ENCODE measurements at places on chromosomes 13 and 19.

- DNase-seq = no peak
These were observed 5.5 kb downstream of the EXOSC5 start for GRCh38 chr19:41391618-41392017.

GRCh38 chr13:71524613-71525304 lies 342.2 kb downstream of the DACH1 start:
- no peak for DNase-seq

DNA sequence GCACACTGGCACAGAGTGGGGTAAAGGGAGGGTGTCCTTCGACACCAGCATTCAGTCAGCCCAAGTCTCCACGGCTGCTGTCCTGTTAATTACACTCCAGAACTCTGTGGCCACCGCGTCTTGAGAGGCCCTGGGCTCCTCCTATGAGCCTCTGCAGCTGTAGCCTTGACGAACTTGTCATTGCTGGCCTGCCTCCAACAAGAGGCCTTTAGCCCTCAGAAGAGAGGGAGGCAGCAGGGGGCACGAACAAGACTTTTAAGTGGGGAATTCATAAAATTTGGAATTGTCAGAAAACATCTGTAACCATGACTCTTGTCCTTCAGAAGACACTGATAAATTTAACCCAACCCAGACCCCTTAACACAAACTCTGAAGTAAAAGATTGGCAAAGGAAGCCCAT lies 241.9 kb downstream of the UQCRFS1 start:
- no peak for DNase-seq

- no peak for DNase-seq
These were observed 100.6 kb upstream of the FRY start for GRCh38 chr13:31930901-31931522.

GRCh38 chr19:58434217-58434616 lies 5.7 kb downstream of the ZNF132 start:
- DNase-seq = no peak

- no peak for DNase-seq
These were observed 5.1 kb downstream of the TMEM272 start for GRCh38 chr13:51839711-51840540.

DNA sequence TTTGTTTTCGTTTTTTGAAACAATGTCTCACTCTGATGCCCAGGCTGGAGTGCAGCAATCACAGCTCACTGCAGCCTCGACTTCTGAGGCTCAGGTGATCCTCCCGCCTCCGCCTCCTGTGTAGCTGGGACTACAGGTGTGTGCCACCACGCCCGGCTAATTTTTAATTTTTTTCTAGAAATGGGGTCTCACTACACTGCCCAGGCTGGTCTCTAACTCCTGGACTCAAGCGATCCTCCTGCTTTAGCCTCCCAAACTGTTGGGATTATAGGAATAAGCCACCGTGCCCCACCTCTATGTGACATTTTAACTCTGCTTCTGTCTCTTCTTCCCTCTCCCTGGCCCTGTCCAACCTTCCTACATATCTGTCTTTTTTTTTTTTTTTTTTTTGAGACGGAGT lies 5.1 kb downstream of the ATP1A3 start:
- no peak for DNase-seq

- DNase-seq = no peak
These were observed 23.7 kb upstream of the SEMA6B start for GRCh38 chr19:4582980-4583842.

DNA sequence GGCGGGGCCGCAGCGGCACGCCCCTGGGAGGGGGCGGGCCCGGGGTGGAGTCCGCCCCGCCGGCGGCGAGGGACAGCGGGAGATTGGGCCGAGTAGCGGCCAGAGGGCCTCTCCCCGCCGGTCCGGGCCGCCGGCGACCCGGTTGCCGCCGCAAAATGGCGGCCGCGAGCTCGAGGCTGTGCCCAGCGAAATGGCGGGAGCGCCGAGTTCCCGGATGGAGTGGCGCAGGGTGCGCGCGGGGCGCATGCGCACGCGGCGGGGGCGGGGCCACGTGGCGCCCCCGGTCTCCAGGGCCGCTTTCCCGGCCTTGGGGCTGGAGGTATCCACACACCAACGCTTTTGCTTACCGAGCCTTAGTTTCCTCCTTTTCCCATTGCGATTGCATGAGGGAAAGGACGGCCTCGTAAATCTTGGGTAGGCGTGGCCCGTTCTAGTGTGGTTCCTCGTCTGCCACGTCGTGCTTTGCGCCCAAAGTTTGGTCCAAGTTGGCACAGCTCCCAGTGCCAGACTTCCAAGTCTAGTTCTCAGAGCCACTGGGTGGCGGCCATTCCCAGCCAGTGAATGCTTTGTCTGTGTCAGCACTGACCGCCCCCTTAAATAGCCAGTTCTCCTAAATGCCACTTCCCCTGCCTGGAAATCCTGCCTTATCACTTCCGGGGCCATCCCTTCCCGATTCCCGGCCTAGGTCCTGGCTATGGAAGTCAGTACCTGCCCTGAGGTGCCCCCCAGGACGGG lies 513 bp downstream of the CIRBP start:
- no peak for DNase-seq

DNA sequence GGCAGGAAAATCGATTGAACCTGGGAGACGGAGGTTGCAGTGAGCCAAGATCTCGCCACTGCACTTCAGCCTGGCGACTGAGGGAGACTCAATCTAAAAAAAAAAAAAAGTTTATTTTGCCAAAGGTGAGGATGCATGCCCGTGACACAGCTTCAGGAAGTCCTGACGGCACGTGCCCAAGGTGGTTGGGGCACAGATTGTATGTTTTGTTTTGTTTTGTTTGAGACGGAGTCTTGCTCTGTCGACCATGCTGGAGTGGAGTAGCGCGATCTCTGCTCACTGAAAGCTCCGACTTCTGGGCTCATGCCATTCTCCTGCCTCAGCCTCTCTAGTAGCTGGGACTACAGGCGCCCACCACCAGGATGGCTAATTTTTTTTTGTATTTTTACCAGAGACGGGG lies 3.3 kb upstream of the ZNF552 start:
- no peak for DNase-seq

GRCh38 chr19:33177417-33177979 lies 16.6 kb upstream of the LRP3 start:
- DNase-seq = no peak

DNA sequence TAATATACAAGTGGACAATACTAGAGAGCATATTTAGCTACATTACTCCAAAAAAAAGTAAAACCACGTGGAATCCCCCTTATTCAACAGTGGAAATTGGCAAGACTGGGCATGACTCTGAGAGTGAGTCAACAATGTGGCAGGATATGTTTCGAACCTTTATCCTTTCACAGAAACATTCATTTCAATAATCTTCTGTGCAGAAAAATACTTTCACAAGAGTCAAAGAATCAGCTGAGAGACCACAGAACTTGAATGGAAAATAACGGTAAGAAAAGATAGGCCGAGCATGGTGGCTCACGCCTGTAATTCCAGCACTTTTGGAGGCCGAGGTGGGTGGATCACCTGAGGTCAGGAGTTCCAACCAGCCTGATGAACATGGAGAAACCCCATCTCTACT lies 25.1 kb upstream of the CD70 start:
- no peak for DNase-seq

DNA sequence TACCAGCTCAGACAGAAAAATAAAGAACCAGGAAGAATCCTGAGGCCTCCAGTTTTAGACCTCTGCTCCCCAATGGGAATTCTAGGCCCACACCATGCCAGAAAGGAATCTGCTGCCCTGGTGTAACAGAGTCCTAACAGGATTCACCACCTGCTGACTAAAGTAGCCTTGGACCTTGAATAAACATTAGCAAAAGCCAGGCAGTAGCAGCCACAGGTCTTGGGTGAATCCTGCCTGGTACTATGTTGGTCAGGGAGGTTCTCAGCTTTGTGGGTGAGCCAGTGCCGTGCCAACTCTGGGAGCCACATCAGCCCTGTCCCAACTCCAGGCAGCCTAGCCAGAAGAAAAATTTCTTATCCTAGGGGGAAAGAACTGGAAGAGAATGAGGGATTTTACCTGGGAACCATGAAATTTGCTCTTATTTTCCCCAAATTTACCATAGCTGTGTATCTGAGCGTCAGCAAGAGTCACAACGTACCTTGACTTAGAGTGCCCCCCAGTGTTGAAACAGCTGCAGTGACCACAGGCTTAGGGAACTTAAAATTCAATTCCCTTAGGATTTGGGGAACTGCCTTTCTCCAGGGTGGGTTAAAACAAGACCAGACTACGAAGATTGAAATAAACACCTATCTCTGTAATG lies 1895.6 kb upstream of the PRR20A start:
- DNase-seq = no peak

- DNase-seq = no peak
These were observed 34.2 kb upstream of the ANKRD10 start for GRCh38 chr13:110949116-110949515.

GRCh38 chr13:111042661-111043226 lies 72.4 kb upstream of the ARHGEF7 start:
- no peak for DNase-seq

DNA sequence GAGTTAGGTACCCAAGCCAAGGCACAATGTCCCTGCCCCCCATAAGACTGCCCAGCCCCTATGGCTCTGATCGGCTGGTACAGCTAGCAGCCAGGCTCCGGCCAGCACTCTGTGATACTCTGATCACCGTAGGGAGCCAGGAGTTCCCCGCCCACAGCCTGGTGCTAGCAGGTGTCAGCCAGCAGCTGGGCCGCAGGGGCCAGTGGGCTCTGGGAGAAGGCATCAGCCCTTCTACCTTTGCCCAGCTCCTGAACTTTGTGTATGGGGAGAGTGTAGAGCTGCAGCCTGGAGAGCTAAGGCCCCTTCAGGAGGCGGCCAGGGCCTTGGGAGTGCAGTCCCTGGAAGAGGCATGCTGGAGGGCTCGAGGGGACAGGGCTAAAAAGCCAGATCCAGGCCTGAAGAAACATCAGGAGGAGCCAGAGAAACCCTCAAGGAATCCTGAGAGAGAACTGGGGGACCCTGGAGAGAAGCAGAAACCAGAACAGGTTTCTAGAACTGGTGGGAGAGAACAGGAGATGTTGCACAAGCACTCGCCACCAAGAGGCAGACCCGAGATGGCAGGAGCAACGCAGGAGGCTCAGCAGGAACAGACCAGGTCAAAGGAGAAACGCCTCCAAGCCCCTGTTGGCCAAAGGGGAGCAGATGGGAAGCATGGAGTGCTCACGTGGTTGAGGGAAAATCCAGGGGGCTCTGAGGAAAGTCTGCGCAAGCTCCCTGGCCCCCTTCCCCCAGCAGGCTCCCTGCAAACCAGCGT lies 3.0 kb upstream of the KMT2B start:
- no peak for DNase-seq

DNA sequence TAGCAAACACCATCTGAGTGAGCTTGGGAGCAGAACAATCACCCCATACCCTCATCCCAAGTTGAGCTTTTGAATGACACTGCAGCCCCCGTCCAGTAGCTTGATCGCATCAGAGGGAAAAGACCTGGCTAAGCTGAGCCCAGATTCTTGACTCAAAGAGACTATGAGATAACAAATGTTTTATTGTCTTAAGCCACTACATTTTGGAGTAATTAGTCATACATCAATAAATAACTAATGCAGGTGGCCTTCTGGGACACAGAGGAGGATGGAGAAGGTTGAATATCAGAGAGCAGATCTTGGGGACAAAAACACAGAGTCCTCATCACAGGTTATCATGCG lies 24.6 kb upstream of the IGSF23 start:
- DNase-seq = no peak

GRCh38 chr19:28010656-28011055 lies 1202.3 kb downstream of the UQCRFS1 start:
- DNase-seq = no peak

GRCh38 chr19:8631425-8631819 lies 989 bp downstream of the NFILZ start:
- no peak for DNase-seq

DNA sequence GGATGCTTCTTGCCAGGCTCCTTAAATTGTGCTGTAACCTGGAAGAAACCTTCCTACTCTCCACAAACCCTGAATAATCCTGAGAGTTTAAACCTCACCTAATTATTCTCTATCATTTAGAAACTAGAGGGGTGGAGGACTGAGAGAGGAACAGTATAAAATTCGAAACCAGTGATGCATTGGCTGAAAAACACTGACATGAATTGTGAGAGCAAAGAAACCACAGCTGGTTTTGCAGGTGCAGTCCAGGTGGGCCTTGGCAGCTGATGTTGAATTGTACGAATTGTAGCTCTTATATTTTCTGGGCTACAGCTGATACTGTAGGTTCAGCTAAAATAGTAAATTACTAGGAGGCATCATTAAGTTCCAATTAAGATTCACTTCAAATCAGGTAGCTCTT lies 227.0 kb upstream of the SLITRK5 start:
- no peak for DNase-seq

GRCh38 chr19:8094336-8094735 lies 41.8 kb downstream of the CCL25 start:
- DNase-seq = no peak

- DNase-seq = no peak
These were observed at the start of gene ZNF136 for GRCh38 chr19:12162882-12163806. TSS of gene ZNF136 (plus strand) at chr19:12163096. CDS start at chr19:12163204, 108 bp downstream.

DNA sequence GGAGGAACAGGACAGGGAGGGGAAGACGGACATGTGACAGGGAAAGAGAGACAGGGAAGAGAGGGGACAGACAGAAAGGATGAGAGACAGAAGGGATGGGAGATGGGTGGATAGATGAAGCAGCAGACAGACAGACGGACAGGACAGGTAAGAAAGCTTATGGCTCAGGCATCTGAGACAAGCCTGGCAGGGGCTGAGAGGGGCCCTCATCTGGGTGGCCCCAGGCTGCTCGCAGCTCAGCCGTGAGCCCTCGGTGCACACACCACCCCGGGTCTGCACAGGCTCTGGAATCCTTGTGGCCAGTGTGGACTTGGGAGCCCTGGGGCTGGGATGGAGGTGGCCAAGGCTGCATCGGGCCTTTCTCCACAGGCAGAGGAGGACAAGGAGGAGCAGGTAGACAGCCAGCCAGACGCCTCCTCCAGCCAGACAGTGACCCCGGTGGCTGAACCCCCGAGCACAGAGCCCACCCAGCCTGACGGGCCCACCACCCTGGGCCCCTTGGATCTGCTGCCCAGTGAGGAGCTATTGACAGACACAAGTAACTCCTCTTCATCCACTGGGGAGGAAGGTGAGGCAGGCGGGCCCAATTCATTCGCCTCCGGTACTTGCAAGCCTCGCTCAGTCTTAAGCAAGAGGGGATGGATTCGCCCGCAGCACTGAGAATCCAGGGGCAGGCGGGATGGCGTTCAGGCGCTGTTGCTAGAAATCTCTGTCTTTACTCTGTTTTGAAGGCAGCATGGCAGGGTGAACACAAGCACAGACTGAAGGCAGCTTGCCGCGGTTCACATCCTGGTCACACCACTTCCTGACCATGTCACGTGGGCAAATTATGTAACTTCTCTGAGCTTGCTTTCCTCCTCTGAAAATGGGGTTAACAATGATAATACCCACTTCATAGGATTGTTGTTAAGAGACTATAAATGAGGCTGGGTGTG lies 14.0 kb downstream of the GRAMD1A start:
- DNase-seq = no peak

GRCh38 chr19:4083677-4084546 lies 17.2 kb upstream of the ZBTB7A start:
- DNase-seq = no peak

GRCh38 chr19:33377586-33378475 lies 4.3 kb downstream of the CEBPG start:
- DNase-seq = no peak

GRCh38 chr19:40630571-40631160 lies 29.5 kb downstream of the LTBP4 start:
- DNase-seq = no peak
